ENCODE measurements at places on chromosomes 12 and 14.

DNA sequence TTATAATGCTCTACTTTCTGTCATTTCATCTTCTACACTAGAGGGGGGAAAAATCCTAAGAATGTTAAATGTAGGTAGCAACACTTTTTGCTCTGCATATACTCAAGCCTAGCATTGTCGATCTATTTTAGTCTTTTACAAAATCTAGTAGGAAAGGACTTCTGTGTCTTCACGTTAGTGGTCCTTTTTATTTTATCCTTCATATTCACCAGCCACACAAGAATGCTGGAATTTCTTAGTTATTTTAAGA, 253.0 kb upstream of the FLRT2 start:
- no peak for DNase-seq

DNA sequence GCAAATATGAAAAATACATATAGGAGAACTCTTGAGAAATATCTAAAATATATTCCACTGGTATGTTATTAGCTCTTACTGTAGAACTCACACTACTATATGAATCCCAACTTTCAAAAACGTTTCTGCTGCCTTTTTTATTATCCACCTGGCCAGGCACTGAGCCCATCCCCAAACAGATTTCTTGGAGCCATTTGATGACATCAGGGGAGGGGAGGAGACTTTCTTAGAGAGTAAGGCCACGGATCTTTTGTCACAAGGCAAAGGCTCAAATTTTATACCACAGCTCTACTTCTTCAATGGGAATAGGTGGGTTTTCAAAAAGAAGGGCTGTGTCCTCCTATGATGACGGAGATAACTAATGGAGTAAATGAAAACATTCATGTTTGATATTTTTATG, 83.0 kb downstream of the SLC25A21 start:
- no peak for DNase-seq

DNA sequence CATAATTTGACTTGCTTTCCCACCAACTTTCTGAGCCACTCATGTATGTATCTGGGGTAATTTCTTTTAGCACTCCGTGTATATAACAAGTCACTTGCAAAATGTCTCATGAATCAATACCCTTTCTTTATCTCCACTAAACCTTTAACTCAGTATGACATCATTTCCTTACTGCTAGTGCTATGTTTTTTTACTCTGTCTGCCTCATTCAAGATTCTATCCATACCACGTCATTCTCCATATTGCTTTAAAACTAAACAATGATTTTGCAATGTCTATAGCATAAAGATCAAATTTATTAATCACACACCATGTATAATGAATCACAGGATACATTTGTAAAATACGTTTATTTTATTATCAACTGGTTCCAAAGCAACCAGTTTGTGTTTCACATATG, 178.2 kb downstream of the PIK3C2G start:
- no peak for DNase-seq

DNA sequence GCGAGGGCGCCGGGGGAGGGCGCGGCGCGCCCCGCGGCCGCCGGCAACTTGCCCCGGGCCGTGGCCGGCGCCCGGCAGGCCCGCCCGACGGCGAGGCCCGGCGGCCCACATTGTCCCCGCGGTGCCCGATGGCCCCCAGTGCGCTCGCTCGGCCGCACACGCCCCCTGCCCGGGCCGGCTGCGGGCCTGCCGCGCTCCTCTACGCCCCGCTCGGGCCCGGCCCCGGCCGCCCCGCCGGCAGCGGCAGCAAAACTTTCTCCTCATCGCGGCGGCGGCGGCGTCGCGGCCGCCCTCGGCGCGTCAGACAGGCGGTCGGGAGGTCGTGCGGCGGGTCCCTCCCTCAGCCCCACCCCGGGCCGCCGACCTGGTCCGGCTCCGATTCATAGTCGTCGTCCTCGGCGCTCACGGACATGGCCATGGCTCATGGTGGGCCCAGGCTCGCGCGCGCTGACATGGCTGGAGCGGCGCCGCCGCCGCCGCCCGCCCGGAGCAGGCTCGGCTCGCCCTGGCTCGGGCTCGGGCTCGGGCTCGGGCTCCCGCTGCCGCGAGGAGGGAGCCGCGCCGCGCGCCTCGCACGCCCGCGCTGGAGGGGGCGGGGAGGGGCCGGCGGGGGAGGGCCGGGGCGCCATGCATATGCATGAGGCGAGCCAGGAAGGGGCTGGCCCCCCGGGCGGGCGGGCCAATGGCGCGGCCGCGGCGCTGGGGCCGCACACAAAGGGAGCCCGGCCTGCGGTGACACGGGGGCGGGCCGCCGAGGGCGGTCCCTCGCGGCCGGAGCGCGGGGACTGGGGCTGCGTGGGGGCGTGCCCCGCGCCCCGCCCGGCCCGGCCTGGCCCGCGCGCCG, 67.1 kb downstream of the RNF34 start:
- peak; percentile 88 for DNase-seq

GRCh38 chr12:38160318-38161122, 156.1 kb upstream of the ALG10B start:
- DNase-seq: no peak

DNA sequence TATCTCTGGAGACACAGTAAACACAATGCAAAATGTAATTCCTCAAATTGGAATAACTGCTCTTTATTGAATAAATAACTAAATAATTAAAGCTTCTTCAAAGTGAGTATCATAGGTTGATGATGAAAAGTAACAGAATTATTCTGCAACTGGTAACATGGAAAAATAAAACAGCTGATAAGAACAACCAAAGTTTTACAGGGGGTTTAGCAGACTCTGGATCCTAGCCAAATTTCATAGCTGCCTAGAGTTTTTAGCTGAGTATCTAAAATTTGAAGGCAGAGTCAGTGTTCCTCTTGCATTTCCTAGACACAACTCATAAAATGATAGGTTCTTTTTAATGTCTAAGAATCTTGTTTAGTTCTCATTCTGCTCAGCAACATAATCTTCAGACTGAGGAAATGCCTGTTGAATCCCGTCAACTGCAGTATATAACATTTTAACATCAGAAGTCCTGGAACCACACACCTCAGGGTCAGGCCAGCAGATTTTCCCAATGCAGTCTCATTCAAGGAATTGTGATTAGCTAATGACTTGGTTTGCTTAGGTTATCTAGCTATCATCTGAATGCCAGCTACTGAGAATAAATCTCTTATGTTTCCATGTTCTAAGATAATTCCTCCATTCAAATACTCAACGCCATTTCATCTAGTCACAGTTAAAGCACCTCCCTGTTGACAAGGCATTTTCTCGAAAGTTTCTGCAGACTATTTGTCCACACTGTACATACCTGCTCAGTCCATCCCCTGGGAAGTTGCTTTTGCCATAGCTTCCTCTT, 411.6 kb downstream of the BCAT1 start:
- no peak for DNase-seq

Measured in muscle of back (tissue), 13 donors.